LHCN-M2 (cell line): ENCODE measurements at places on chromosomes 6 and 20. TPM values are rescaled to one million over a fixed set of nuclear protein-coding genes. Genes with fewer than 3 reads are reported as not detected.

The MTRF1L gene
- total RNA-seq: 21.1 and 24.1 TPM in 2 replicates

The CST5 gene
- not detected in 2 replicates for total RNA-seq

The PLCB1 gene
- total RNA-seq: 0.06 TPM in 1 of 2 replicates, not detected in the other

The GATA5 gene
- total RNA-seq: not detected in 2 replicates

The TGM3 gene
- not detected in 2 replicates for total RNA-seq

DNA sequence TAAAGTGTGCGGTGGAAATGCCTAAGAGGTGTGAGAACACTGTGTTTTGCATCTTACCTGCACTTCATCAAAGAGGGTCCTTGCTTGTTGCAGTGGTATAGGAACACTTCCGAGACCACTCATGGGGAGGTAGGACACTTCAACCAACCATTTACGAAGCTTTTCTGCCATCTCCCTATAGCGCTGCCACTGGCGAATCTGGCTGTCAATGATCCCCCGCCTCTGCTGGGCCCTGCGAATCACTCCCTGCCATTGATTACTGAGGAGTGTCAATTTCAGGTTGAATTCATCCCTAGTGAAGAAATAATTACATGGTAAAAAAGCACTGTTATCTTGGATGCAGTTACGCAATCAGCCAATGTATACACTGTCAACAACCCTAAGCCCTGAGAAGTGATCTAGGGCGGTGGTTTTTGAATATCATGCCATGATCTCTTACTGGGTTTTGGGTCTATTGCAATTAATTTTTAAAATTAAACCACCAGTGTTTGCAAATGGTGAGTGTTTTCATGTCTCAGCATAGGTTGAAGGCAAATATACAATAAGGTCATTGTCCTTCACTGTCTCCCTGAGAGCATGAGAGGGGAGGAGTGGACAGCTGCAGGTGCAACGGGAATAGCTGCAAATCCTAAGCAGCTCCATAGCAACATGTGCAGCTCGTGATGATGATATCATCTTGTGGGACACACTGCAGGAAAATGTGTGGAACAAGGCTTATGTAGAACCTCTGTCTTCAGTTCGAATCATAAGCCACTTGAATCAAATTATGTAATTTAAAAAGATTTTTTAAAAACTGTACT is 400.6 kb downstream of the ESR1 start:
- no peak for DNase-seq

DNA sequence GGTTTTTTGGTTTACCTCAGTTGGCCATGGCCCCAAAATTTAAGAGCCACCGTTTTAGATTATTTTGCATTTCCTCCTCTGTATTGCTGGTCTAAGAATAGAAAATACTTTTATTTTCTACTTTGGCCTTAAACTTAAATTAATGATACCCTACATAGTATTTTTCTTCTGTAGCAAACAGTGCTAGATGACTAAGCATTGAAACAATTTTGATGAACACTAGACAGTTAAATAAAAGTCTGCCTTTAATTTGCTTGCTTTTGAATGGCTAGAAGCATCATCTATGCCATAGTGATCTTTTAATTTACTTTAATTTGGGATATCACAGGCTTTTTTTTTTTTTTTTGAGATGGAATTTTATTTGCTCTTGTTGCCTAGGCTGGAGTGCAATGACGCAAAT is 106.4 kb downstream of the CD109 start:
- peak; percentile 13 for DNase-seq

DNA sequence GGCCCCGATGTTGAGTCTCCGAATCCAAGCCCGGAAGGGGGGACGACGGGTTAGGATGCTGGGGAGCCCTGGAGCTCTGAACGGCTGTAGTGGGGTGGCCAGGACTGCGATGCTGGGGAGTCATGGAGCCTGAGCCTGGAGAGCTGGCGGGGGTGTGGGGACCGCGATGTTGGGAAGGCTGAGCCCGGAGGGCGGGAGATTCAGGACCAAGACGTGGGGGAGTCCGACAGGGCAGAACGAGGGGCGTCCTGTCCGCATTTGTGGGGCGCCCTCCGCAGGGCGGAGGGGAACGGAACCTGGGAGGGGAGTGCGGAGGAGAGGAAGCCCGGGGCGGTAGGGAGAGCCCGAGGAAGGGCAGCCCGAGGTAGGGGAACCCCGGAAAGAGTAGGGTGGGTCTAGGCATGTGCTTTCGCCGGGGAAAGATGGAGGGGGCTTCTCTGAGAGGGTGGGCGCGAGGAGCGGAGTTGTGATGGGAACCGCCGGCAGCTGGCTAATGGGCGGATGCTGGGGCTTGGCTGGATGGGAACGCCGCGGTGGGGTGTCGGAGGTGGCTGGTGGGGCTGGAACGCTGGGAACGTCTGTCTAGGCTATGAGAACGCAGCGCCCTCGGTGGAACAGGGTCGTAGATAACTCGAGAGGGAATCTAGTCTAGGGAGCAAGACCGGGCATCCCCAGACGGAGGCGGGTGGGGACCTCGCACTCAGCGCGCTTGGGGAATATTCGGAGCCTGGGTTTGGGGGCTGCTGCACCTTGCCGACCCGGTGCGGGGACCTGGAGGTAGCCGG is 684 bp downstream of the PAQR8 start:
- DNase-seq: peak; percentile 38

GRCh38 chr6:36067374-36068011 is 39.9 kb downstream of the MAPK14 start:
- DNase-seq: peak; percentile 7

GRCh38 chr6:46539866-46540265 is 48.6 kb upstream of the RCAN2 start:
- DNase-seq: no peak

DNA sequence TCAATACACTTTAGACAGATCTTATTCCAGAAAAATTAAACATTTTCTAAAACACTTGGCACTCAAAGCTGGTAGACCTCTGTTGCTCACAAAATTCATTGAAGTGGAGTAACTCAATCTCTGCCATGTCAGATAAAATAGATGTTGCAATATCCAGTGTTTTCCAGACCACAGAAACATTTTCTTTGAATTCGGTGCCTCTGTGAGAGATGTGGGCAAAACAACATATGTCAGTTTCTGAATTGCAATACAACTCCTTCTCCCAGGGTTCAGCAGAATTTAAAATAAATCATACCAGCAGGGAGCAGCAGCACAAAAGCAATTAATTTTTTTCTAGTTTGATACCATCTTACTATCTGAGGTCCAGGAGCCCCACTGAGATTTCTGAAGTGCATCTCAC is 11.3 kb upstream of the PKHD1 start:
- peak; percentile 69 for DNase-seq

DNA sequence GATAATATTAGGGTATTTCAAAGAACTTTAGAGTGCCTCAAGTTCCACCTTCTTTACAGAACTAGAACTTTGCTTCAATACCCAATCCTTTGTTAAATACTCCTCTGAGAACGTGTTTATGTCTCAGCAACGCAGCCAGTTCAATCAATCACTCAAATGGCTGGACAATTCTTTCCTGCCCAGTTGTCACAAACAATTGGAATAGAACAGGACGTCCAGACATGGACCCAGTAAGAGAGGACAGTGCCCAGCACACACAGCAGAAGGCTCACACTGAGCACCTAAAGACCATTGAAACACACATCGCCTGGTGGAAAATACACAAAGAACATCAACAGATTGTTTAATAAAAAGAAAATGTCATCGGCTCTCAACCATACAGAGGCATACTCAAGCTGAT is 140.6 kb downstream of the TTLL2 start:
- DNase-seq: no peak

DNA sequence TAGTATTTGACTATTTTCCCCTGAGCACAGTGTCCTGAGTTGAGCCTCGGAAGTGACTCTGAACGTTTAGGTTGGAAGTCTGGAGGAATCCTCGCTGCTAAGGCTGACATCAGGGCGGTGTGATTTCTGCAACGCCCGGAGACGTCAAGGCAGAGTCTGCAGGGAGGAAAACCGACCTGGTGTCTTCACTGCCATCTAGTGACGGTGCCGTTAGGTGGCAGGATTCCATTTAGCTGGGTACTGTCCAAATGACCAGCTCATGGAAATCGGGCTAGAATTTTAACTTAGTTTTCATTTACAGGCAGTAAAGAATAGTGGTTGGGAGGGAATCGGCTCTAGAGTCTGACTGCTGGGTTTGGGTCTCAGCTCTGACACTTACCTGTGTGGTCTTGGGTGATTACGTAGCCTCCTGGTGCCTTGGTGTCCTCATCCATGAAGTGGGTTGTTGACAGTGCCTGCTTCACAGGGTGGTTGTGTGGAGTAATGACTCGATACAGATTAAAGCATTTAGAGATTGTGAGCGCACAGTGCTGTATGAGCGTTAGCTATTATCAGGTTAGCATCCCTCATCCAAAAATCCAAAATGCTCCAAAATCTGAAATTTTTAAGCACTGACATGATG is 35.0 kb downstream of the FOXF2 start:
- peak; percentile 48 for DNase-seq

GRCh38 chr6:9594746-9595145 is 820.1 kb downstream of the TFAP2A start:
- no peak for DNase-seq

GRCh38 chr6:164439331-164439730 is 870.1 kb downstream of the C6orf118 start:
- no peak for DNase-seq

- DNase-seq: no peak
These were observed 1.3 kb downstream of the RGS19 start for GRCh38 chr20:64077876-64078551.

DNA sequence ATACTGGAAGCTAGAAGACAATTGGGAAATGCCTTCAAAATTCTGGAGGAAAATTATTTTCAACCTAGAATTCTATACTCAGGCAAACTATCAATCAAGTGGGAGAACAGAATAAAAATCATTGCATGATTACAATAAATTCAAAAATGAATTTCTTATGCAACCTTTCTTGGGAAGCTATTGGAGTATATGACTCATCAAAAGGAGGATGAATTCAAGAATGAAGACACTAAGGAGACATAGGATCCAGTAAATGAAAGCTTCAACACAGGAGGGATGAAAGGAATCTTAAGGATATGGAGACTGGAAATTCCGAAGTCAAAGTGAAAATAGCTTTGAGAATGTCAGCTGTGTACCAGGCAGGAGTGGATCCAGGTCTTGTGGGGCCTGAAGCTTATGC is 12.6 kb upstream of the UBR2 start:
- no peak for DNase-seq

- DNase-seq: peak; percentile 77
These were observed 18.9 kb upstream of the DSN1 start for GRCh38 chr20:36792422-36792821.
